Activated CD4-positive, alpha-beta T cell treated with anti-CD3 and anti-CD28 coated beads, Interleukin-2, amount 50 U/mL, for 48 hours (primary cell): ENCODE measurements at places on chromosomes 1 and 21.

GRCh38 chr1:1020000-1020404 lies at the start of gene AGRN:
Gene AGRN, plus strand, starts transcription at chr1:1020120. Its CDS starts 53 bp downstream, at chr1:1020173.
- peak; percentile 25 for DNase-seq

GRCh38 chr1:230391776-230392535 lies 34.2 kb downstream of the PGBD5 start:
- DNase-seq: no peak

DNA sequence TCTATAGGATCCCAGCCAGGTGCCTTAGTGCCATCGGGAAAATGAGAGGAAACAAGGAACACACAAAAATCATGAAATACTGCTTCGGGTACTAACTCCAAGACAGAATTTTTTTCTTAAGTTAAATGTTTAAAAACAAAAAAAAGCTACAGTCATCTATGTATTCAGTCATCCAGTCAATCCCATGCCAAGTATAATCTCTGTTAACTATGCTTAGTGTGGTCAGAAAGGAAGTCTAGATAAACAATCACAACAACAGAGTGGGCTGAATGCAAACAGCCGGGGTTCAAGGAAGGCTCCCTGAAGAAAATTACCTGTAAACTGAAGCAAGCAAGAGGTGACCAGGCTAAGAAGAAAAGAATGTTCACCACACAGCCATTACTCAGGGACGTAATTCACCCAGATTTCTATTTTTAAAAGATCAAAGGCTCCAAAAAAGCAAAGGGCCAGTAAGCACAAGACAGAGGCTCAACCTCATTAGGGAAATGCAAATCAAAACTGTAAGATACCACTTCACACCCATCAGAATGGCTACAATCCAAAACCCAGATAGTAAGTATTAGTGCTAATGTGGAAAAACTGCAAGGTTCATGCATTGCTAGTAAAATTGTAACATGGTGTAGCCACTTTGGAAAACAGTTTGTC lies 53.0 kb downstream of the RERE start:
- no peak for DNase-seq

DNA sequence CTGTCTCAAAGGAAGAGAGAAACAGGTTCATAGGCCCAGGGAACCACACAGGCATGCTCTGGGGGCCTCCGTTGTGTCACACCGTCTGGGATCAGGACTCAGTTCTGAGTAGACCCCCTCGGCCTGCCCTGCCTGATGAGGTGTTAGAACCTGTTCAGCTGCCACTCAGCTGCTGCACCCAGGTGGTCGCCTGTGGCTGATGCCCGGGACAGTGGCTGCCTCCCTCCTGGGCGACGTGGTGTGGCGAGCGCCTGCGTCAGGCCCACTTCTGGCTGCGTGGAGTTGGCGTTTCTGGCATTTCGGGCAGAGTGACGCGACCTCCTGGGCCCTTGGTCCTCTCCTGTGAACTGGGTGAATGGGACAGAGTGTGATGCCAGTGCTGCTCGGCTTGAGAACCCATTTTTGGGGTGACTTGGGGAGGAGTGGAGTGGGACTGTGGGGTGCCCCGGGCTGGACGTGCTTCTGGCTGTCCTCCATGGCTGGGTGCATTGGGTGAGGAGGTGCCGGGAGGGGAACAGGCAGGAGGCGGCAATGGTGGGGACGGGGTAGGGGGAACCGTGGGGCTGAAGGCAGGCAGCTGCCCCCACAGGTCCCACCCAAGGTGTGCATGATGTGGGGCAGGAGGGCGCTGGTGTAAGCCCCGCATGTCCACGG lies 10.8 kb downstream of the CFAP410 start:
- no peak for DNase-seq

- no peak for DNase-seq
Measured at GRCh38 chr1:175632667-175633066, 110.7 kb downstream of the TNR start.

DNA sequence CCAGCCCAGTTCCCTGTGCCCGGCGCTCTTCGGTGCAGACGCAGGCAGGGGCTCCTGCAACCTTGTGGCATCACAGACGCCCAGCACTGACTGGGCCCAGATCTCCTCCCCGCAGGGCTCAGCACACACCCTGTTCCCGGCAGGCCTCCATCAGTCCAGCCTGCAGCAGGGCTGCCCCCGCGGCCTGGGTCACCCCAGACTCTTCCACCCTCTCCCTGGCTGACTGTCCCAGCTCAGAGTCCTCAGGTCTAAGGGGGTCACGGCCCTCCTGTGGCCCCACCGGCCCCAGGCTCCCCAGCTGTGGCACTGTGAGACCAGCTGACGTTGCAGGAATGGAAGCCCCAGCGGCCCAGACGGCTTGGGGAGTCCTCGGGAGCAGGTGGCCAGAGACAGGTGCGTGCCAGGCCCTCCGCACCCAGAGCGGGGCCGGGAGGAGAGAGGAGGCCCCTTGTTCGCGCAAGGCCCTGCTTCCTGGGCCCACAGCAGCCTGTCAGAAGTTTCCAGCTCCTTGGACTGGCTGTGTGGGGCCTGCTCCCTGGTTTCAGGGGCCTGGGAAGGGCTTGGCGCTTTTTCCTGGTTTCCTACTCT lies 4.2 kb downstream of the B3GALT6 start:
- no peak for DNase-seq

- DNase-seq: no peak
Measured at GRCh38 chr1:66416295-66416694, 117.7 kb upstream of the SGIP1 start.

DNA sequence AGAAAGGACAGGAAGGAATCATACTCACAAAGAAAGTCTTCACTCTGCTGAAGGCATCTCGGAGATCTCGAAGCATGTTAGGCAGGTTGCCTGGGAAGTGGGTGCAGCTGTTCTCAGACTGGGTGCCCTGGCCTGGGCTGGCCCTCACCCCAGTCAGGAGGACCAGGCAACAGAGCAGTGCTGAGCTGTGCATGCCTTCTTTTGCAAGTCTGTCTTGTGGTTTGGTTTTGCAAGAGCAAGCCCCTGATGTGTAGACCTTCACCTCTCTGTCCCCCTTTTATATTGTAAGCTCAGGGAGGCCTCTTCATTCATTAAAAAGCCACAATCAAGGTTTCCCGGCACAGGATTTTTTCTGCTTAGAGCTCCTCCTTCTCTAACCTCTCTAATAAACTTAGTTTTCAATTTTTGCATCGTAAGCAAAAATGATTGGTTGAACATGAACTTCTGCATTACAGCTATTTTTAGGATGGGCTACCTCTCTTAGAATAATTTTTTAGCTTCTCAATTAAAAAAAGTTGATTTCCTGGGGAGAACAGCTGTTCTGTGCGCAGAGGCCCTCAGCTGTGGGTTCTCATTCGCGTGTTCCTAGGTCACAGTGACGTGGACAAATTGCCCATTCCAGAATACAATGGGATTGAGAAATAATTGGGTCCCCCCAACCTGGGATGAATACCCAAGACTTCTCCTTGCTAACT lies at the start of gene IL10:
IL10 (minus strand) TSS at position 252 of the 695 bp plus-strand sequence; CDS start at position 193, 59 bp downstream.
- DNase-seq: no peak

DNA sequence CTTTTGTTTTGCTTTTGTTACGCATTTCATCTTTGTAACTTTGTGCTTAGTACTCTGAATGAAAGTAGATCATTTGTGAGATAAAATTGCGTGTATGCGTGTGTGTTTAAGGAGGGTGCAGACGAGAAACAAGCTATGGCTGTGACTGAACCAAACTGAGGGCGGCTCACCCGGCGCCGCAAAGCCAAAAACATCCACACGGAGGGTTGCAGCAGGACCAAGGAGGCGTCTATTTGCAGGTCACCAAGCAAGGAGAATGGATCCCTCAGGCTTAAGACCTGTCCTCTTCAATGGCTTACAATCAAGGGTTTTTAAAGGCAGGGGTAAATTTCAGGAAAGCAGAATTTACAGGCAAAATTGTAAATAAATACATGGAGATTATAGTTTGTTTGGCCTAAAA lies 12.8 kb downstream of the GCSAML start:
- no peak for DNase-seq

DNA sequence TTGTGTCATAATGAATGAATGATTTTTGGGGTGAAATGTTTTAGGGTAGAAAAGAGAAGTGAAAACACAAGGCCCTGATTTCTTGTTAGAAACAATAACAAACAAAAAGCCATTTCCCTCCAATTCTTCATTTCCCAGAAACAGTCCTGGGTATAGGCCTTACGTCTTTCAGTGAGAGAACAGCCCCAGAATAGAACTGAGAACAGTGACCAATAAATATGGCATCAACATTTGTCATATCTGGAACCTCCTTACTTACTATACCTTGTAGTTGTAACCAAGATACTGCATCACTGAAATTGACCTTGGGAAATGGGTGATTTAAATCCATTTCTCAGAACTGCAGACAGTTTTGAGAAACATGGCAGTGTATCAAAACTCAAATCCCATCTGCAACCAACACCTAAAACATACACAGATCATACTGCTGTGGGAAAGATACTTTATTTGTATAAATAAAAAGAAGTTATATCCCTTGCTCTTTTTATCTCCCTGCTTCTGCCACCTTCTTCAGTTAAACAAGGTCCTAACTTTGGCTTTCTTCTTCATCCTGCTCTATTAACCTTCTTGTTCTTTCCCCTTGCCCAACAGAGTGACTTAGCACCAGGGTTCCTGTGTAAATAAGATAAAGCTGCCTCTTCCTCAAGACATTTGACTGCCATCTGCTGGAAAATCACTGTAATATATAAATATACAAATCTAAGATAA lies 19.5 kb downstream of the XKR8 start:
- DNase-seq: no peak

GRCh38 chr1:15460708-15461095 lies 4.2 kb downstream of the CELA2A start:
- DNase-seq: no peak

DNA sequence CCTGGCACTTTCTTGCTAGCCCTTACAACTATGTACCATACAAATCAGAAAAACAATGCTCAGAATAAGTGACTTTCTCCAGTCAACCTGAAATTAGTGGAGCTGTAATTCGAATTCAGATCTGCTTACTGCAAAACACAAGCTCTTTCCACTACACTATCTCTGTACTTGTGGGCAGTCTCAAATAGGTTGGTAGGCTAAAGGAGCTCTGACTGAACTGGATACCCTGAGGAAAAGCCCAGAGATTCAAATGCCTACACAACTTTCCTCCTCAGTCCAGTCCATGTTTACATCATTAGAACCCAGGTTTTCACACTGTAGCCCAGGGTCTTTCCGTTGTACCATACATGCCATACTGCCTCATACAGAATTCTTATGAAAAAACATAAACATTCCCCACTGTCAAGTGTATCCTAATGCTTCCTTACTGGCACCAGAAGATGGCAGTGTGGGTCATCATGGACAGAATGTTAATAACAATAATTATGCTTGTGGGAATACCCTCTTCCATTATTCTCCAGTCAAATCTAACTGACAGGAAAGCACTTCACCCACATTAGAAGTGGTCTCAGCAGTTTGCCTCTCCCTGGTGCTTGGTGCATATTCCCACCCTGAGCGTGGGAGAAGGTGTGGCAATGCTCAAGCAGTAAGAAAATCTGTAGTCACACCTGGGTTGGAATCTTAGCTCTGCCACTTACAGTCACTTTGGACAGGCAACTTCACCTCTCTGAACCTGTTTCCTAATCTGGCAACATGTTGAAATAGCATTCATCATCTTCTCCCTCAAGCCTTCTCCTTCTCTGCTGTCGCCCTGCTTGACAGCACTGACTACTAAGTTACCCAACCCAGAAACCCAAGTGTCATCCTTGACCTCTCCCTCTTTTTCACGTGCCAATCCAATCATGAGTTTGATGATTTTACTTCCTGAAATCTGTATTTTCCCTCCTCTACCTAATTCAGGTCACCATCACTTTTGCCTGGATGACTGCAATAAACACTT lies 14.4 kb upstream of the ZFYVE9 start:
- peak; percentile 21 for DNase-seq

DNA sequence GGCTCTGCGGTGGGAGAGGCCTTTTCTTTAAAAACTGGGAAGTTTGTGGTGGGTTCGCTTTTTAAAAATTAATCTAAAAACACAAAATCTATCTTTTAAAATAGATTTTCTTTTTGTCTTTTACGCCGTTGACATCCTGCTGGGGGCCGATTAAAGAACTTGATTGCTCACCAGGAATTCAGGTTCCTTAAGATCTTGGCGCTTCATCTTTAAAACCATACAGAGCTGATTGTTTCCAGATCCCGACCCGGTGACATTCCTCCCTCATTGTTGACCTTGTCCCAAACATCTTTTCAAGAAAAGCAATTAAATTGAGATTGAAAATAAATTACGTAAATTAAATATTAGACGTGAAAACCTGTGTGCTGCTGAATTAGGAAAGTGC lies 546 bp upstream of the ZNF697 start:
- no peak for DNase-seq

DNA sequence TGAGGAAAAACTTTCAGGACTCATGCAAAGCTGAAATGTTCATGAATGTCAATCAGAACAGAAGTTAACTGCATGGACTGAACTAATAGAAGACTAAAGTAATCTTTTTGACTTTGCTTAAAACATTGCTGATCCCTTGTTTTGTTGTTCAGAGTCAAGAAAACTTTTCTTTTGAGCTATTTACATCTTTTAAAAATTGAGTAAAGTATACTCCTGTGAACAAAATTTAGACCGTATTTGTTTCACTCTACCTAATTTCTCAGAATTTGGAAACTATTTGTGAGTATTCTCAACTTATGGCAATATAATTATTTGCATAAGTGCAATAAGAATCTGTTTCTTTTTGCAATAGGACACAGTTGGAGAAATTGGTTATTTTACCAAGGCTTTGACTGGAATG lies 41.1 kb downstream of the INPP5B start:
- DNase-seq: no peak

GRCh38 chr1:156660752-156661112 lies 16.5 kb downstream of the NES start:
- DNase-seq: no peak

GRCh38 chr1:99369154-99369553 lies 104.9 kb downstream of the PLPPR4 start:
- DNase-seq: no peak

DNA sequence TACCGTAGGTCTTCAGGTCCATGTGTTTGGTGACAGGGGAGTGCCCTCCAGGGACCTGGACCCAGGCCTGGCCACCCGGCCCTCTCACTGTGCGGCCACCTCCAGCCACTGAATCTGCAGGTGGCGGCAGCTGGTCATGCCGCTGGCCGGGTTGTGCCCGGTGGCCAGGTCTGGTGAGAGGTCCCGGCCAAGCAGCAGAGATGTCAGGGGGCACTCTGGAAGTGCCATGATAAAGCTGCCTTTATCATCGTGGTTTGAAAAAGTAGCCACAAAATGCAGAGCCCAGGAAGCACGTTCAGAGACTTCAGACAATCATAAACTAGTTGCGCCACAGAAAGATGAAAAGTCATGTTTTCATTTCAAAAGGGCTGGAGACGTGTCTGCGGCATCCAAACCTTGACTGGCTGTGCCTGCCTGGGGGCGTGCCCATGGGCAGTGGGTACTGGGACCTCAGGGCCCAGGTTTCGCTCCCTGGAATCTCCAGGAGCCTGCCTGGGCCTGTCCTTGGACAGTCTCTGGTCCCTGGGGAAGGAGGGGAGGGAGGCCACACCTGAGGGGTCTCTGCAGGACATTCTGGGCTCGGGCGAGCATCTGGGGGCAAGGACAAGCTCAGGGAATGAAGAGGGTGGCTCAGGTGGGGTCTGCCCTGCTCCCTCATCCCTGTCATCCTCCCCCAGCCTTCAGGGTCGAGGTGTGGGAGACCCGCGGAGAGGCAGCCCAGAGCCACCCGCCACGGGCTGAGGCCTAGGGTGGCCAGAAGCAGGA lies 44.9 kb downstream of the COL18A1 start:
- DNase-seq: no peak
